Ureter (tissue), 1 donor: ENCODE measurements at places on chromosomes 5 and 9. TPM values are rescaled to one million over a fixed set of nuclear protein-coding genes. Genes with fewer than 3 reads are reported as not detected.

The CTNND2 gene
- total RNA-seq: 8.0 TPM

The SHOC1 gene
- total RNA-seq: 0.16 TPM

The KLHL9 gene
- 27.8 TPM for total RNA-seq

The C5orf52 gene
- total RNA-seq: not detected

The RASGRF2 gene
- 11.7 TPM for total RNA-seq

The ORM2 gene
- not detected for total RNA-seq

The SLC34A3 gene
- not detected for total RNA-seq

The GALNT12 gene
- total RNA-seq: 38.5 TPM

The ZNF300 gene
- total RNA-seq: 7.3 TPM

The NDFIP1 gene
- total RNA-seq: 69.6 TPM

The GRM6 gene
- not detected for total RNA-seq

The IL11RA gene
- 19.4 TPM for total RNA-seq

The FOXD4 gene
- total RNA-seq: not detected

The SELENOP gene
- total RNA-seq: 87.8 TPM

The PCDHGC5 gene
- total RNA-seq: 2.8 TPM

The CYLC2 gene
- not detected for total RNA-seq

The FOXD4L6 gene
- total RNA-seq: not detected

The FRRS1L gene
- 11.0 TPM for total RNA-seq

The NR4A3 gene
- 26.2 TPM for total RNA-seq

The WNT8A gene
- total RNA-seq: not detected
